ENCODE measurements at places on chromosomes 1 and 21.

GRCh38 chr1:180652792-180653191 is 21.0 kb downstream of the XPR1 start:
- DNase-seq, result no peak

DNA sequence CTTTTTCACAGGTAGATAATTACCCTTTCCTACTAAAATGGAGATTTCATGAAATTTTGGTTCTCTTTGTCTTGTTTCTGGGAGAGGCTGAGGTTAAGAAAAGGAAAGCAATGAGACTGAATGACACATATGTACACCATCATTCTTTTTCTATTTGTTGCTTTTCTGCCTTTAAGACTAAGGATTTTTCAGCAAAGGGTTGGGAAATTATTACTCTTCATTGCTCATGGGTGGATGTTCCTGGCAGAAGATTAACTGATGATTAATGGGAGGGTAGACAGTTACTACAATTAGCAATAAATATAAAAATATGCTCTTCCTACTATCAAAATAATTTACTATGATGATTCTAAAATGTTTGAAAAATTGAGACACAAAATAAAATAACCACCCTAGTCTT is 316.5 kb upstream of the USP24 start:
- no peak for DNase-seq

DNA sequence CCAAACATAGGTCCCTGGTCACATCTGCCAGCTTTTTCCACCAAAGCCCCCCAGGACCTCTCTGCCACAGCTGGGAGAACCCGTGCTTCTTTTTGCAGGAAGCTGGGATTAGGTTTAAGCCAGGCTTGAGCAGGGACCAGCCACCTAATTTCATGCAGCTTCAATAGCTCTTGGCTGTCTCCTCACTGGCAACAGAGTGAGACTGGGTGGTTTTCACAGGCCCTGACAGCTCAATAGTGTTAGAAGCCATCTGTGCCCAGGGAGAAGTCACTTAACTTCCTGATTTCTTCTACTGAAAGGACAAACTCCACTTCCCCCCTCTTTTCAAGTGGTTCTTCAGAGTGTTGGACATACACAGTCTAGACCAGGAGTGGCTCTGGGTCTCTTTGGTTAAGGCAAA is 20.4 kb upstream of the SRSF4 start:
- no peak for DNase-seq

- DNase-seq, result peak; percentile 88
These were observed 441 bp downstream of the FUBP1 start for GRCh38 chr1:77978293-77978968.

- DNase-seq, result no peak
These were observed 78.3 kb downstream of the NUF2 start for GRCh38 chr1:163399976-163400601.

DNA sequence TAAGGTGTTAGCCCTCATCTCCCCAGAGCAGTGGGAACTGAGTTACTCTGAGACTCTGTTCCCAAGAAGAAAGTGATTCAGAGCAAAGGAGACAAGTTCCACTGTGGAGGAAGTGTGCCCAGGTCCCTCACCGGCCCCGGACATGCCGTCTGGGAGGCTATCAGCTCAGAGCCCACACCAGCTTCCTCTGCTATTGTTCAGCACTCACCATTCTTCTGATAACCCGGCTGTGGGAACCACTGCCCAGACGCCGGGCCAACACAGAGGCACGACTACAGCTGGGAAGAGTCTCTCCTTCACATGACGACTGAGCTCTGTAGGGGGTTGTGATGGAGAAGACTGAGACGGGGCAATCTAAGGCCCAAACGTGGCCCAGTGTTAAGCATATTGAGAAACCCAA is 34.2 kb upstream of the GJA5 start:
- DNase-seq, result no peak

- DNase-seq, result no peak
These were observed 557.4 kb upstream of the ZRANB2 start for GRCh38 chr1:71638081-71638766.

- no peak for DNase-seq
These were observed 1.1 kb downstream of the GPR25 start for GRCh38 chr1:200873671-200874397.

DNA sequence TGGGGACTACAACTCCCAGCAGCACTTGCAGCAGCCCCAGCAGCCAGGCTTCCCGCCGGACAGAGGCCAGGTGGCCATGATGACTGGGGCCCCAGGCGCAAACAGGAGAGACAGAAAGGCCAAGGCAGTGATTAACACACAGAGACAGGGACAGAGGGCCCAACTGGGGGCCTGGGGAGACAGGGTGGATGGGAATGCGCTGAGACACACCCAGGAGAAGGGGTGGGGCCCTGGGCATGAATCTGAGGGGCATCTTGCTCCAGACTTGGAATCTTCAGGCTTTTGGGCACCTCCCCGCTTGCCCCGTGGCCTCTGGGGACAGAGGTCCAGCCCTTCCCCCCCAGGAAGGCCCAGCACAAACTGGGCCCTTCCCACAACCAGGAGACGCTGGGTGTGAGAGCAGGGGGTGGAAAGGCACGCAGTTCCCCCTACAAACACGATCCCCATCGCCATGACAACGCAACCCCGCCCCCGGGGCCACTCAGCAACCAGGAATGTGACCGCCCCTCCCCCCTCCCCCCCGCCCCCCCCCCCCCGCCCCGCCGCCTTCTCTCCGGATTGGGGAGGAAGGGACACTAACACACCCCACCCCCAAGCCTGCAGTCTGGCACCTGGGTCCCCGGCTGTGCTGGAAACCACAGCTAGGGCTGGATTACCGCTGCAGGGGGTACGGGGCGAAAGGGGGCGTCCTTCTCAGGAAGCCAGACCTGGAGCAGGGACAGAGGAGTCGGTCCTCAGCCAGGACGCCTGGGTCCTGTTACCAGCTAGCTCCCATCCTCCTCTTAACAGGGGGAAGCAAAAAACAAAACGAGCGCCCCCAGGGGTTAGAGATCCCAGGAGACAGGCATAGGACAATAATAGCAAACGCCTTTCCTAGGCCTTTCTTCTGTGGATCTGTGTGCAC is 4.5 kb downstream of the HDGF start:
- DNase-seq, result peak; percentile 58

DNA sequence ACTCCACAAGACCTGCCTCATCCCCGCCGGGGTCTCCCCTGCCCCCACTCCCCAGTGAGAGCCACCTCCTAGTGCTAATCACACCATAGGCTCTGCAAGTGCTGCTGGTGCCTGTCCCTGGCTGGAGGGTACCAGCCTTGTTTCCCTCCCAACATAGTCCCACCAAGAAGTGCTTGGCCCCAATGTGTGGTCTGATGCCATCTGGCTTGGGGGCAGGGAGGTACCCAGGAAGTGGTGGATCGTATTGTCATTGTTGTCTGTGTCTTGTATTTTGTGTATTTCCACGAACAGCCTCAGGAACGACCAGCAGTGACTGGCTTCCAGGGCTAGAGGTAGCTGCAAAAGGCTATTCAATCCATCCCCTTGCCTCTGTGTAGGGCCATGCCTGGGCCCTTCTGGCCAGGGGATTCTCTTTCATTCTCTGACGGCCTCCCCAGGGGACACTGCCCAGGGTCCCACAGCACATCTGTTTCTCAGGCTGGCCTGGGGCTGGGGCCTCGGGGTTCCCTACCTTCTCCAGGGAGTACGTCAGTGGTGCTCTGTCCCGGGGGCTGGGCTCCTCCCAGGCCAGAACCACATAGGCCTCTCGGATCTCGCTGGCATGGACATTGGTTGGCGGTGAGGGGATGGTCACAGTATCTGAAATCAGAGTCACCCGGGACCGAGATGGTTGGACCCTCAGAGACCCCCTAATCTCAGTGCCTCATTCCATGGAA is 22.8 kb downstream of the MYOM3 start:
- DNase-seq, result no peak

DNA sequence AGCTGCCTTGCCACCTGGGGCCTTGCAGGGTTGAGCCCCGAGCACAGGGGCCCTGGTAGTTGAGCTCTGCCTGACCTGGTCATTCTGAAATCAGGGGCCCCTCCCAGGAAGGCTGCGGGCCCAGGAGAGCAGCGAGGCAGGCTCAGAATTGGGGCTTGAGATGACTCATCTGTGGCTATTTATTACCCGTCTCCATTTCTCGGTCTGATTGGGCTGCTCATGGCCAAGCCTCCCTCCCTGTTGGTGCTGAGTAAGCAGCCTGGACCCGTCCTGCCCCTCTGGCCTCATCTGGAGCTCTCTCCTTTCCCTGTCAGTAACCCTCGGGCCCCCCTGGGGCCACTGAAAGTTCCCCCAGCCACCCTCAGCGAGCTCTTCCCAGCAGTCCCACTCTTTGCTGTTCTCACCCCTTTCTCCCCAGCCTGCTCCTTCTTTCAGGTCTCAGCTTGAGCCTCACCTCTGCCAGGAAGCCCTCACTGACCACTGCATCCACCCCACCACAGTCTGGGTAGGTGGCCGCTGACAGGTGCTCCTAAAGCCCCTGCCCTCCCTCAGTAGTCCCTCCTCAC is 11.0 kb upstream of the TNFRSF8 start:
- DNase-seq, result no peak

DNA sequence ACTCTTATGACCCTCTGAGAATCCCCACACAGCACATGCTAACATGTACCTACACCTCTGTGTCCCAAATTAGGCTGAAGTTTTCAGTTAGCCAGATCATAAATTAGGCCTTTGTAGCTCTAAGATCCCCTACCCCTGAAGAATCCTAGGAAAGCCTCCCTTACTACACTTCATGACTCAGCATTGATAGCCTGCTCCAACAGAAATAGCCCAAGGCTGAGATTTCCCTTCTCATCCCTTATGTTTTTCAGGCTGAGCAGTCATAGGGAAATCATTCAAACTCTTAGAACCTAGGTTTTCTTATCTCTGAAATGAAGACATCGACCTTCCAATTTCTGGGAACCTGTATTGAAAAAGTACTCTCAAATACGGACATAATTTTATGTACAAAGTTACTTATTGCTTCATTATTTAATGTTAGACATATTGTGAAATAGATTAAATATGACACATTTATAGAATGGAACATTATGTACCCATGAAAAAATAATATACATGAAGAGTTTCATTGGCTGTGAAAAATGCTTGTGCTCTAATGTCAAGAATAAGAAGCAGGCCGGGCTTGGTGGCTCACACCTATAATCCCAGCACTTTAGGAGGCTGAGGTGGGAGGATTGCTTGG is 122.4 kb upstream of the UBE2U start:
- no peak for DNase-seq

- DNase-seq, result no peak
These were observed 33.4 kb downstream of the RGS7 start for GRCh38 chr1:241323514-241324195.

DNA sequence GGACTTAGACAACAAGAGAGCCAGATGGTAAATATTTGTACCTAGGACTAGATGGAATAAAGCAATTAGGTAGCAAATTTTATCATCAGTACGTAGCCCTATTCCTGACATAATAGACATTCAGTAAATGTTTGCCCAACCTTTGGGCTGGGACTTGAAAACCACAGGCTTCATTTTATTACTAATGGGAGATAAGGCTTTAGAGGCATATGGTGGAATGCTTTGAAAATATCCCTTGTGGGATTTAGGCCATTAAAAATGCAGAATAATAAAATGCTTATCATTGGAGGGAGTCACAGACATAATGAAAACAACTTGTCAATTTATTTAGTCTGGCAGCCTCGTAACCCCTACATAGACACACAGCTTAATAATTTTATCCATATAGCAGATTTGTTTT is 296.1 kb upstream of the SPAG17 start:
- DNase-seq, result no peak

GRCh38 chr1:58931756-58932155 is 147.9 kb upstream of the JUN start:
- DNase-seq, result no peak

- DNase-seq, result no peak
These were observed 43.4 kb downstream of the EIF2D start for GRCh38 chr1:206568779-206569352.

DNA sequence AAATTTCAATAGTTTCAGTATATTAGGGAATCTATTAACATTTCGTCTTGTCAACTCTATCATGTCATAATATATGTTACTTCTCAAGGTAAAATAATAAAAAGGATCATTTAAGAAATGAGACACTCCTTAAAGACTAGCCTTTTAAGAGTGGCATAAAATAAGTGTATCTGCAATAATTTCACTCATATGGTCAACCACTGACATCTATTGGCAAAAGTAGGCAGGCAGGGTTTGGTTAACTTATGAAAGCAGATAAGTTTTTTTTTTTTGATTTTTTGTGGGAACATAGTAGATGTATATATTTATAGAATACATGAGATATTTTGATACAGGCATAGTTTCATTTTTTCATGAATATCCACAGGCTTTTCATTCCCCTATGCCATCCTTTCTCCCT is 5.5 kb upstream of the RGS21 start:
- DNase-seq, result no peak

- DNase-seq, result no peak
These were observed 28.2 kb upstream of the FMO1 start for GRCh38 chr1:171220081-171220420.
